ENCODE measurements at places on chromosomes 11 and 22.
A peak's percentile ranks its signal among the peaks of the same experiment; 100 is the strongest.

DNA sequence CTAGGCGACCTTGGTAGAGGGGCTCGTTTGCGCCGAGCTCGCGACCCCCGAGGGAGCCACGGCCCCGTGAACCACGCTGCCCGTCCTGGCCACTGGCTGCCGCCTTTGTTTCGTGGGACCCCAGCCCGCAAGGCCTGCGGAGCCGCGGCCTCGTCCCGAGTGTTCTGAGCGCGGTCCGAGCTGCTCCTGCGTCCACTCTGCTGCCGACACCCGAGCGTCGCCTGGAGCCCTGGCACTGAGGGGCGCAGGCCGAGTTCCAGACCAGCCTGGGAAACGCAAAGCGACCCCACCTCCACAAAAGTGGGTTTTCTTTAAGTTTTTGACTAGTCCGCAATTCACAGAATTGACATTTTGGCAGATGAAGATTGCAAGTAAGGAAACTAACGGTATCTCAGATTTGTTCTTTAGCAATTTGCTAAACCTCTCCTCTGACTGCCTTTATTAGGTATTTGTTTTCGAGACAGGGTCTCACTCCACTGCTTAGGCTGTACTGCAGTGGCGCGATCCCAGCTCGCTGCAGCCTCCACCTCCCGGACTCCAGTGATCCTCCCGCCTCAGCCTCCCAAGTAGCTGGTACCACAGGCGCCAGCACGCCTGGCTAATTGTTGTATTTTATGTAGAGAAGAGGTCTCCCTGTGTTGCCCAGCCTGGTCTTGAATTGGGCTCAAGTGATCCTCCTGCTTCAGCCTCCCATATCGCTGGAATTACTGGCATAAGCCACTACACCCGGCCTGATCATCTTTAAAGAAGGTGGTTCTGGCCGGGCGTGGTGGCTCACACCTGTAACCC lies 879 bp upstream of the RNH1 start:
- no peak for DNase-seq

DNA sequence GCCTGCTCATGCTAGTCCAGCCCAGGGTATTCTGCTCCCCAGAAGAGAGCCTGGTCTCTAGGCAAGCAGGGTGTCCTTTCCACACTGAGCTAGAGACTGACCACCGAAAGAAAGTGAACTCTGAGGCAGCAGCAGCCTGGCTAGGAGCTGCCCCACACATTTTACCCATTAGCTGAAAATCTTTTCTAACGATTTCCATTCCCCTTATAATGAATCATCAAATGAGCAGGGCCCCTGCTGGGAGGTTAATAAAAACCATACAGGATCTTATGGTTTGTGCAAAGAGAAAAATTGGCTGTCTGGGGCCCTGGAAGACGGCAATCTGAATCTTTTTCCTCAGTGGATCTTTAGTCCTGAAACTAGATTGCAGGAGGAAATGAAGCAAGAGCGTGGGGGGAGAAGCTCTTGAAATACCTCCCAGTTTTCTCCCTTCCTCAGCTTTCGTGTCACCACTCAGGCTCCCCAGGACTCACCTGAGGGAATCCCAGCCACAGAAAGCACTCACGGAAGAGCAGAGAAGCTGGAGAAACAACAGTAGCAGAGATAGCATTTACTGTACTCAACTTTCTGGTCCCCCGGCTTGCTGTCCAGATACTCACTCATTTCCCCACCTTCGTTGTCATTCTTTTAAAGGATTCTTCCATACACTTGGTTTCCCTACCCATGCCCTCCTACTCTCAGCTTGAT lies 74.7 kb upstream of the CD44 start:
- peak; percentile 28 for DNase-seq

DNA sequence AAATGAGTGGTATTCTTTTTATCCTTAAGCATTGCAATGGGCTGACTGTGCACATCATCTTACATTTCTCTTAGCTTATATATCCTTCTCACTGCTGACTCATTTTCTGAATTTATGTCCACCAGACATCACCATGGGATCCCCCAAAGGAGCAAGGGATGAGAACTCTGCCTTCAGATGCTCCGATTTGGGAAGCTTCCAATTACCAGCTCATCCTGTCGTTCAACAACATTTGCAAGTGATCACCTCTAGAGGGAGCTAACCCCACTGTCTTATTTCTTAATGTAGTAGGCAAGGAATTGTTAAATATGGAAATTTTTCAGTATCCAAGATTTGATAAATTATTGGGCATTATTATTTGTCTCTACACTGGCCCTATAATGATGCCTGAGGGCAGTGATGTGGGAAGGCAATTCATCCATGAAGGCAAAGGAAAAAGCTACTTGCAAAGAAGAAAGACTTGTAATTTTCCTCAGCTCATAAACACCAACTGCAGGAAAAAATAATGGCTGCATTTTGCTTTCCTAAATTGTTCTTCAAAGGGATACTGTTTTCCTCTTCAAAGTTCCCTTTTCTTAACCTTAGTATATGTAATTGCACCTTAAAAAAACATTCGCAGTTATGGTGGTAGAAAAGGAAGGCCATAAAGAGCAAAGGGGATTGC lies 102.4 kb upstream of the FSHB start:
- DNase-seq = peak; percentile 15

DNA sequence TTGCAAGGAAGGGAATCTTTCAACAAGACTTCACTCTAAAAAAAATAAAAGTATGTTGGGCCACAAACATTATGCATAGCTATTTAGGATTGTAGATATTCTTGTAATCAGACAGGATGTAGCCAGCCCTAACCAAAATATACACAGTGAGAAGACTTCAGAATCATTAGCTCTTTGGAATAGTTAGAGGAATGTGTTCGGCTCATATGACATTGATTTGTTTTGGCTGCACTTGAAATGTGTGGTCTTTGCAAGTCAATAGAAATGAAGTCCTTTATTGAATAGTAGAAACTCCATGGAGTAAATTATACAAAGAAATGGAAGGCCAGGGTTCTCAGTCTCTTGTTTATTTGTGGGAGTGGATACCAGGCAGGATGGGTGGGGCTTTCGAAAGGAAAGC lies 692.1 kb downstream of the NTM start:
- no peak for DNase-seq

- no peak for DNase-seq
Observed at GRCh38 chr11:1652026-1652425, 22.5 kb downstream of the KRTAP5-5 start.

- DNase-seq = no peak
Observed at GRCh38 chr22:35212996-35213395, 44.3 kb upstream of the HMGXB4 start.

DNA sequence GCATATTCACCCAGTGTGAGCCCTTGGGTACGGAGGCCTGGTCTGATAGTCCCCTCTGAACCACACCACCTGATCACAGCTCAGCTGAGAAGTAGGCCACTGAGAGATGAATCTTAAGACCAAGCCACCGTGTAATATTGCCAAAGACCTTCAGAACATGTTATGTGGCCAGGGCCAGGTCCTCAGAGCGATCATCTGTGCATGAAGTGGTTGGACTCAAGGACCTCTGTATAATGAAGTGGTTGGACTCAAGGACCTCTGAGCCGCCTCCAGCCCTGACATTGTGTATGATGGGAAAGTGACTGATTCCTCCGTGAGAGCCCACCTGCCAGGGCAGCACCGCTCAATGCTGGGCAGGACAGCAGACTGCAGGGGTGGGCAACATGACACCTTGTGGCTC lies 70.2 kb downstream of the TP53I11 start:
- DNase-seq = no peak

DNA sequence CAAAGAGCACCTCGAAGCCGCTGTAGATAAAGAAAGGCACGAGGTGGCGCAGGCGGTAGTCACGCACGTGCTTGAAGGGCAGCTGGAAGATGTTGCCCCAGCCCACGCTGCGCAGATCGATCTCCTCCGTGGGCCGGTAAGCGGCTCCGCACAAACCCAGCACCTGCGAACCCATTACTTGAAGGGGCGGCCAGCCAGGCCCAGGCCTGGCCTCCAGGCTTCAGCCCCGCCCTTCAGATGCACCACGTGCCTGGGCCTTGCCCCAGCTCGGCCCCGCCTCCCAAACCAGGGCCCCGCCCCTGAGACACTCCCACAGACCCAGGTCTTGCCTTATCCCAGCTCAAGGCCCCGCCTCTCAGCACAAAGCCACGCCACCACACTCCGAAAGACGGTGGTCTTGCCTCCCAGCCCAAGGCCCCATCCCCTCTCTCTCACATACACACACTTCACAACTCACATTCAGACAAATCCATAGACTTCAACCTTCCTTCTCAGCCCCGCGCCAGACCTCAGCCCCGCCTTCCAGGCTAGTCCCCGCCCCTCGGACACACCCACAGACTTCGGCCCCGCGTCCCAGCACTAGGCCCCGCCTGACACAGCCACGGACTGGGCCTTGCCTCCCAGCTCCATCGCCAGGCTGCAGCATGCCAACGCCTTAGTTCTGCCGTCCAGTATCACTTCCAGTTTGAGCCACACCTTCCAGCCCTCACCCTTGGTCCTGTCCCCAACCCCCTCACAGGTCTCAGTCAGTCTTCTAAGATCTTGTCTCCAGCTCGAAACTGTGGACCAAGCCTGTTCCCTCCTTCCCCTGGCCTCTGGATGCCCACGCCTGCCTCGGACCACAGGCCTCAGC lies 7.0 kb downstream of the UNC93B1 start:
- DNase-seq = peak; percentile 84

GRCh38 chr11:12246989-12247388 lies 130.4 kb upstream of the PARVA start:
- DNase-seq = no peak

- no peak for DNase-seq
Observed at GRCh38 chr11:67292671-67293070, 3.6 kb downstream of the ANKRD13D start.

GRCh38 chr11:9251311-9251710 lies 13.8 kb downstream of the DENND5A start:
- no peak for DNase-seq

DNA sequence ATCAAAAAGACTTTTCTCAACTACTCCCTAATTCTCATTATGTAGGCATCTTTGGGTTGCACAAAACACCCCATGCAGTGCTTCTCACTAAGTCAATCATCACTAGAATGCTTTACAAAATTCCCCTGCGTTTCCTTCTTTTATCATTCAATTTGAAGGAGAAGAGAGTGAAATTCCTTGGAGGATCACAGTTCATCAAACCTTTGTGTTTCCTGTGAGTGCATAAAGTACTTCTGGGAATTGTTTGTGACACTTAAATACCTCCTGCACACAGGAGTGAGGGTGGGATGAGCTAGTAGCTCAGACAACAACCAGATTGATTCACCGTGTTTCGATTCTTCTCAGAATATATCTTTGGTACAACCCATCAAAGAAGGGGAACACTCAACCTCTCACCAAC lies 3.7 kb upstream of the OR5AR1 start:
- no peak for DNase-seq

DNA sequence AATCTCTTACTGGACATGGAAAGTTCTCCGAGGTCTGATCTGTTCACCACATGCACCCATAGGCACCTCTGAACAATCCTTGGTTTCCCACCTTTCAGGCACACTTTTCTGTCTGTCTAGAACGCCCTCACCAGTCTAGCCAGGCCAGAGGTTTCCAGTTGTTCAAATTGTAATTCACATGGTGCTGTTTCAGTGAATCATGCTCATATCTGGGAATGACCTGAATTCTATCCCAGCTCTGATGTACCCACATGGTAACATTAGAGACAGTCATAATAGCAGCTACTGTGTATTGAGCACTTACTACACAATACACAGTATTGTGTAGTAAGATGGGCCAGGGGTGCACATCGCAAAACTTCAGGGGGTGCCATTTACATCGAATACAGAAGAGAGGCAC lies 138.2 kb downstream of the COMMD9 start:
- DNase-seq = no peak

GRCh38 chr11:86983021-86983488 lies 27.9 kb upstream of the FZD4 start:
- no peak for DNase-seq

DNA sequence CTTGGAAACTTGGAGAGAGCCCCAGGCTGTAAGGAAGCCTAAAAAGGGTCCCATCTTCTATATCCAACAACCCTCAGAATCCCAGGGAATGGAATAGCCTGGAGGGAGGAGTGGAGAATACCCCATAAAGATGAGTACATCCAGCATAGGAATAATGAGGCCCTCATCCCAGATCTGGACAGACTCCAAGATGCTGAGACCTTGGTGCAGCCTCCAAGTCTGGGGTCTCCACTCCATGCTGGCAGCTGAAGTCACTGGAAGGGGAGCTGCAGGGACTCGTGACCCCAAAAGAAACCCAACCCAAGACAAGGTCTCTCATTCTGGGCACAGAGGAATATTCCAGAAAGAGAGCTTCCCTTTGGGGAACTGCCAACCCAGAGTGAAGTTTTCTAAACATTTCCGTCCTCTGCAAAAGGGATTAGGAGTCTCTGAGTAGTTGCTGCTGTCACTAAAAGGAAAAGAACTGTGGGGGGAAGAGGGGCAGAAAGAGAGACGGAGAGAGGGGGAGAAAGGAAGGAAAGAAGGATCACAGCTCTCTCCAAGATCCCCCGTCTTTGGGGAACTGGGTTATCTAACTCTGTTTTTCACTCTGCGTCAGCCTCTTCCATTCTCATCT lies 589 bp downstream of the SCGB1A1 start:
- no peak for DNase-seq

- peak; percentile 33 for DNase-seq
Observed at GRCh38 chr11:113896156-113896879, 8.3 kb upstream of the HTR3B start.

DNA sequence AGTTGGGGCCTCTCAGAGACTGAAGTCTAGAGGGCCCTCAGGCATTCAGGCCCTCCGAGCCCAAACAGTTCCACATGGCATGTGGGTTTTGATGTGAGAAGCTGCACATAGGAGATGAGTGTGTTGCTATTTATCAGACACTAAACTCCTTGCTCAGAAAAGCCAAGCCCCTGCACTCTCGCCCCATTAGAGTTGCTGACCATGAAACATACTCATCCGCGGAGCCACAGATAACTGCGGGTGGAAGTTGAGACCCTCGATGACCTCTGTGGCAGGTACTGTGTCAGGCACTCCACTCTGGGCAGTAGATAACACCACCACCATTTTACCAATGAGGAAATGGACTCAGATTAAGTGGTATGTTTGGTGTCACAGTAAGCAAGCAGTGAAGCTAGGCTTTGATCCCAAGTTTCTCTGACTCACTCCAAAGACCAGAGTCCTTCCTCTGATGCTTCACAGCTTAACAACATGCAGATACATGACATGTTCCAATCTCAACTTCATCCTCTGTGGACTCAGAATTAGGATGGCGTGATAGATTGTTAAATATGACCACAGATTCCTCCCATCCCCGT lies 202.1 kb downstream of the ADAMTS15 start:
- no peak for DNase-seq

DNA sequence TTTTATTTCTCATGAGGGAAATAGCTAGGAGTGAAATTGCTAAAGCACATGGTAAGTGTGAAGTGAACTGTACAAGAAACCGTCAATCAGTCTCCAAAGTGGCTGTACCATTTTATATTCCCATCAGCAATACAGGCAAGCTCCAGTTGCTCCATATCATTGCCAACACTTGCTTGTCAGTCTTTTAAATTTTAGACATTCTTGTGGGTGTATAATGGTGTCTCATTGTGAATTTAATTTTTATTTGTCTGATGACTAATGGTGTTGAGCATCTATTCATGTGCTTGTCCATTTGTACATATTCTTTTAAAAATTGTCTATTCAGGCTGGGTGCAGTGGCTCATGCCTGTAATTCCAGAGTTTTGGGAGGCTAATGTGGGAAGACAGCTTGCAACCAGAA lies 34.1 kb upstream of the SMCO4 start:
- DNase-seq = no peak

Data from inflammatory macrophage (primary cell).